Stimulated activated CD8-positive, alpha-beta memory T cell treated with anti-CD3 and anti-CD28 coated beads, Interleukin-15, amount 100 ng/mL, for 1 hour (primary cell): ENCODE measurements at places on chromosomes 1 and 21.

DNA sequence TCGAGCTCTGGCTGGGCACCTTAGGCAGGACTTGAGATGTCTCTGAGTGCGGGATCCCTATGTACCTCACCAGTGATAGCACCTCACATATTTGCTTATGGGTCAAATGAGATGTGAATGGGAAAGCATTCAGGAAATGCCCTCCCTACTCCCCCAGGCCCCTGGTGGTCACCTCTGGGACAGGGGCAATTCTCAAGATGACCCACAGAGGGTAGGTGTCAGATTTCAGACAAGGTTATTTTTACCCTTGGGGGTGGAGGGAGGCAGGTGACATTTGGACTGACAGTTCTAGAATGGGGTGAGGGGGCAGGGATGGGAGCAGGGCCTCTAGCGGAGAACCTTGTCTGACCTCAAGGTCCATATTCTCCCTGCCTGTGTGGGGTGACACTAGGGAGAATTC, 27.1 kb downstream of the ACOT11 start:
- DNase-seq = no peak

GRCh38 chr1:47761974-47762373, 235.2 kb downstream of the TRABD2B start:
- DNase-seq = no peak

- no peak for DNase-seq
These were observed 35.0 kb downstream of the PARP1 start for GRCh38 chr1:226372885-226373284.

- peak; percentile 80 for DNase-seq
These were observed 12.3 kb downstream of the RCC1 start for GRCh38 chr1:28518000-28518744.

DNA sequence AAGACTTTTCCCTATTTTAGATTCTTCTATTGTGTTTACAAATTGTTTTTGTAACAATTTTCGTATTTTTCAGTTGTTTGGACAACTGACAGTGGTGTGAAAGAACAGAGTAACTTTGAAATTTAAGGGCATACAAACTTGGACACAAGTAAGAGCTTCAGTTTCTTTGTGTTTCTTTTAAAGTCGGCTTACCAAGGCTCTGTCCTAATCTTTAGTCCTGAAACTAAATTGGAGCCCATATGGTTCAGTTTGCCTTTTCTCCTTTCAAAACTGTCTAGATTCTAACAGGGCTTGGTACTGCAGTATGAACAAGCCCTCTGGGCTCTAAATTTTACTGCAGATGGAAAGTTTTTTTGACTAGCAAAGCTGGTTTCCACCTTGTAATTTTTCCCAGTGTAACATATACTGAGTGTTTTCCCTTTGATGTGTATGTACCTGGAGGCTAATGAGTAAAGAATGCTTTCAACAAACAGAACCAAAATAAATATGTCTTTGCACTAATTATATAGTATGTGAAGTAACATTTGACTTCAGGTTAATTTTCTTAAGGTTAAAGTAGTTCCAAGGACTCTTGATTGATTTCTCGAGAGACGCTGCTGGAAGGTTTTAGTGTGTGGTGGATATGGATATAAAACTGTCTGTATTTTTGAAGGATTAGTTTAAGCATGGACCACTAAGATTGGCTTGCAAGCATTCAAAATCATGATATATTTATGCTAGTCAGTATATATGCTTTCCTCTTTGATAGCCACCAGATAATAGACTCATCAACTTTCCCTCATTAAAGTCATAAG, 4.1 kb downstream of the SNX27 start:
- no peak for DNase-seq

DNA sequence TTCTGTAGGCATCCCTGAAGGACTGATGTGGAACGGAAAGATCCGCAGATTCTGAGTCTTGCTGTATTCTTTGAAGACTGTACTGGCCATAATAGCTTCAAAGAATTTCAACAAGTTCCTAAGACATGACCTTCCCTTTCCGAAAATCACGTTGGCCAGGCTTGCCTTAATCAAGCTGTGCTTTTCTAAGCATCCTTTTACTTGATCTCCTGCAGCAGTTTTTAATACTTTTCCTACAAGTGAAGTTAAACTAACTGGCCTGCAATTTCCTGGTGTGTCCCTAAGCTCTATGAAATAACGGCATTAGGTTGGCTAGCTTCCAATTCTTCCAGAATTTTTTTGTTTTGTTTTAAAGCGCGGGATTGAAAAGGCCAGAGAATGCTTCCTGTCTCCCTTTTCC, 40.3 kb downstream of the SPAG17 start:
- DNase-seq = no peak

DNA sequence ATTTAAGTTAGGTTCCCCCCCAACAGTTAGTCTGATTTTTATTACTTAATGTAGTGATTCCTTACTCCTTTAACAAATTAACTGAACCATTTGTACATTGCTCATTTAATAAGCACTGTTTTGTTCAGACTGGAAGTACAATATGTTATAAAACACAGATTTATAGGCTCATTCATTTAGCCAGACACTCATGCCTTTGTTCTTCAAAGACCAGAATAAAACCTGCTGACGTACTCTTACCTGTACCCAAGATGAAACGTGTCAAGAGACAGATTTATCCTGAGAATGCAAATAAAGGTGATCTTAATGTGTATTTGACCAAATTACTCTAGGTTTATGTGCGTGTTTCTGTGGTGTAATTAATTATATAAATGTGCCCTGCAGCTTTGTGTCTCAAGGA, 92.8 kb downstream of the INTS7 start:
- DNase-seq = no peak

- no peak for DNase-seq
These were observed 45.1 kb downstream of the TRIM11 start for GRCh38 chr1:228361314-228362140.

DNA sequence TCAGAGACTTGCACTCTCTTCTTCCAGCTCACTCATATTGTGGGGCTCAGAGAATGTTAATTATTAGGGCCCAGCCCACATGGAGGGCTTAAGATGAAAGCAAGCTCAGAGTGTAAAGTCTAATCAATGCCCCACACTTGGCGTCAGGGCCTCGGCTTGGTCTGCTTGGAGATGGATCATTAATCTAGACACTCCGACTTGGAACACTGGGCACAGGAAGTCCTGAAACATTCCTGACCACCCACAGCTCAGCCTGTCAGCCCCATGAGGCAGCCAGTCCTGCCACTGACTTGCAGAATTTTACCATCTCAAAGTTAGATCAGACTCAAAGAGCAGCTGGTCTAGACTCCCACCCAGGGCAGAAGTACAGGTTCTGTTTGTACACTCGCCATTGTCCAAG, 69.8 kb upstream of the TRABD2B start:
- DNase-seq = no peak

DNA sequence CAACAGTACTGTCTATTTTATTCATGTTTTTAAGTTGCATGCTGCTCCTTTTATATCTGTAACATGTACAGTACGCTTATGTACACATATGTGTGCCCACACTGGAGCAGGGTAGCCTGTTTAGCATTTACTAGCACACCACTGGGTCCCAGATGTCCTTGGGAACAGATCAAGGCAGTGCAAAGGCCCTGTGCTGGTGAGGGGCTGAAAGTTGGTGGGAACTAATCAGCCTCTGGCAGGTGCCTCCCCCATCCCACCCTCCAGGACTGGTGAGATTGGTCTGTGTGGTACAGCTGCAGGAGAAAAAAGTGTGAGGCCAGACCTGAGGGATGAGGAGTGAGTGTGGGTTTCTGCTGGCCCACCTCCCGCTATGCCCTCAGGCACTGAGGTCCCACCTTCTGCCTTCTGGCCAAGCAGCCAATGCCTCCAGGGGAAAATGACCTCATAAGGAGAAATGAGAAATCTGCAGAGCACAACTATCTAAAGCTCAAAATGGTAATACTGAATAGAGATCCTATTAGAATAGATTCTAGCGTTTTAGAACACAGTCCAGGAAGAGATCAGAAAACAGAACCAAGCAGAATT, 58.9 kb downstream of the POFUT2 start:
- DNase-seq = no peak

GRCh38 chr1:227775841-227776240, 39.6 kb upstream of the PRSS38 start:
- no peak for DNase-seq

DNA sequence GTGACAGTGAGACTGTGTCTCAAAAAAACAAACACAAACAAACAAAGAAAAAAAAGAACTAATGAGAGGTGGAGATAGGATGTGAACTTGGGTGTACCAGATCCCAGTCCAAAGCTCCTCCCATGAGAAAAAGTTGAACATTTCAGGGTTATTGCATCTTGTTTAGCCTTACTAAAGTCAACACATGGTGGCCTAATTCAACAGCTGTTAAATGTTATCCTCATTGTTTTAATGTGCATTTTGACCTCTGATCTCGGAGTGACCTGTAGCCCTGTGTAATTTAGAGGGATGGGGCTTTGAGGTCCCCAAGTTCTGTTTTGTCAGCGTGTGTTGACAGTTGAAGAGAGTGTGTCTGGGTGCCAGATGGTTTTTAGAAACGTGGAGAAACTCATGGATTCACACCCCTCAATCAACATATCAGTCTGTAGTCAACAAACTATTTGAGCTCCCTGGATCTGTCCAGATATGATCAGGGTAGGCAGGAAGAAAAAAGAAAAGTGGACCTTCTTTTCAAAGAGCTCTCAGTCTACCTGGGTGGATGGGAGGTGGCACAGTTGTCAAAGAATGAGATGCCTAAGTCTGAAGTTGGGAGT, 34.7 kb downstream of the PTPRU start:
- DNase-seq = no peak

DNA sequence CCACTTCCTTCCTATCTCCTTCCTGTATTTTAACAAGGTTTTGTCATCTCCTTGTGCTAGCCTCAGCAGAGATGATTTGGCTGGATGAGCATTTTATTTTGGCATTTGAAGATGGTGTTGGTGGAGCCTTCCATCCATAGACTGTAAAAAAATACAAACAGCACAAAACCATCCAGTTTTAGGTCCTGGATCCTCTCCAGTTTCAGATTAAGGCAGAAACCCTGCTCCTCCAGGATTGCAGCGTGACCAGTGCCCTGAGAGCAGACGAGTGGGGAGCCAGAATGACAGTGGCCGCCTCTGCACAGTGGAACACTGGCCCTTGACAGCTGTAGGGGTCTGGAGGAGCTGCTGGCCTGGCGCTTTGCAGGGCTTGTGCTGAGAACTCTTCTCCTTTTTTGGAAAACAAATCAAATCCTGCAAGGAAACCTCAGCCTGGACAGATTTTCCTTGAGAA, 72.2 kb upstream of the GADD45A start:
- DNase-seq = no peak
